Left colon (tissue), 2 donors: ENCODE measurements at places on chromosomes 5 and 9. TPM values are rescaled to one million over a fixed set of nuclear protein-coding genes. Genes with fewer than 3 reads are reported as not detected.

DNA sequence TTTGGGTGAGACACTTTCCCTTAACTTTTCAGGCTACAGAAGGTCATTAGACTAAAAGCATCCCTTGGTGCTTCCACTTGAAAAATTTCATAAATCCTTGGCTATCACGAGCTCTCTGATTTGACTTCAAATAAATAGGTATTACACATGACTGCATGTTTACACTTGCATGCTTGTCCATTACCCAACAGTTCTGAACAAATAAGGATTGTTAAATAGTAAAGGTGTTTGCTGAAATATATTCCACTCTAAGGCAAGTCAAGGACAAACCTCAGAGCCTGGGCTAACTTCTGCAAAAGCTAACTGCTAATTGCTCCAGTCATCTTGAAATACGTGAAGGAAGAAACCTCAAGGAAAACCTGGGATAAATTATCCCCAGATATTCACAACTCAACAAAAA, 14.5 kb downstream of the FBXW2 start:
- DNase-seq = no peak

GRCh38 chr5:167771571-167771970, 519.9 kb upstream of the WWC1 start:
- no peak for DNase-seq

- DNase-seq = no peak
Measured at GRCh38 chr9:2336055-2336454, 285.5 kb upstream of the VLDLR start.

- no peak for DNase-seq
Measured at GRCh38 chr9:123116036-123116435, 82.6 kb downstream of the GPR21 start.

DNA sequence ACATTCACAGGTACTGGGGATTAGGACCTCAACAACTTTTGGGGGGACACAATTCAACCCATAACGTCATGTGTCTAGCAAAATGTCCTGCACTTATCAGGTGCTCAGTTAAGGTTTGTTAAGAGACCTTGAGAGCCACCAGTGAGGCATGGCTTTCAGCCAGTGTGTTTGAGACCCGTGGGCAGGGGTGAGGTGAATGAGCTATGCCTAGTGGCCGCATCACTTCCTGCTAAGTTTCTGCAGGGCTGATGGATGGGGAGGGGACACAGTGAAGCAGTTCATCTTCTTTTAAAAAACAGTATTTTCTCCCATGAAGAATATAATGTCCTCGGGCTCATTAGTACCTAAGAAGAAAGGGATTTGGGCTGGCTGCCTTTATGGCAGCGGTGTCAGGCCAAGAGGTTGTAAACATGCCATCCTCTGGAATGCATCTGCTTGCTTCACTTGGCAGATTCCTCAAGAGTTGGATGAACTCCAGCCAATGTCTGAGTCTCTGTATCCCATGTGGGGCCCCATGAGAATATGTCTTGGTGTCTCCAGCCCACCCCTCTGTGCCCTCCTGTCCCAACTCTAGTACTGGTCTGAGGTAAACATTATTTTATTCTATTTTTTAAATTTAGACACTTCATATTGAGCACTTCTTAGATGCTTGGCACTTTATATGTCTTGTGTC, 282.2 kb downstream of the CWC27 start:
- DNase-seq = no peak

DNA sequence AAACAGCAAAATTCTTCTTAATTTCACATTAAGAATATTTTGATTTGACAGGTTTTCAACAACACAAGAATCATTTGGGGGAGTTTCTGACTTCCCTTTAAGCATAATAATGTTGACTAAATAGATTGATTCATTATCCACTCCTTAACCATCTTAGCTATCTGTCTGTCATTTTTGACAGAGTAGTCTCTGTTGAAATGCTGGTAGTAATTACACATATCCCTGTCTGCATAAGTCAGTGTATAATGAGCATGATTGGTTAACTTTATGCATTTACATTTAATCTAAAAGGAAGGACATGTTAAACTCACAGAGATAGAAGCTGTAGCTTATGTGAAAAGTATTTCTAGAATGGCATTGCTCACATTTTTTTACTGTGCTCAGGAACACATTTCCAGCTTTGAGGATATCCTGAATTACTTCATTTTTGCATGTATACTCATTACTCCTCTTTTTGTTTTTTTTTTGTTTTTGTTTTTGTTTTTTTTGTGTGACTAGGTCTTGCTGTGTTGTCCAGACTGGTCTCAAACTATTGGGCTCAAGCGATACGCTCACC, 385.9 kb downstream of the KDM4C start:
- DNase-seq = no peak

GRCh38 chr5:57176350-57176857, 2.5 kb downstream of the GPBP1 start:
- DNase-seq = no peak

GRCh38 chr9:15231788-15232635, 75.0 kb downstream of the TTC39B start:
- DNase-seq = no peak

DNA sequence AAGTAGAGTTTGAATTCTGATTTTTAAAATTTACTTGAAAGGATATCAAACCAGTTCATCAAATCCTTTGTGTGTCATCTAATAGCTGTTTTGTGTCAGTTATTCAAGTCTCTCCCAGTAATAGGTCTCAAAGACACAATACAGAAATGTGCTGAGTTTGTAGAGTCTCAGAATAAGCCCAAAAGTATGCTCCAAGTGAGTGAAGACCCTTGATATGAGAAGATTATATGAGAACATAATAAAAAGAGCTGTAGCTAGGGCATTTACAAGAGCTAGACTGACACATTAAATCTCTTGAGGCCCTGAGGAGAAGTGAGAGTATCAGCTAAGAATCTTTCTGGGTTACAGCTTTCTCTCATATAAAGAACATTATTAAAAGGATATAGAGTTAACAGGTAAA, 721.0 kb upstream of the ARRDC3 start:
- no peak for DNase-seq

The ANKRD18B gene
- total RNA-seq = not detected

The CNTNAP3 gene
- 1.0 TPM for total RNA-seq

The JMY gene
- total RNA-seq = 9.2 TPM

The SLCO6A1 gene
- not detected for total RNA-seq

The PCSK5 gene
- total RNA-seq = 79.8 TPM

The CDK5RAP2 gene
- 27.1 TPM for total RNA-seq
